Stimulated activated CD4-positive, alpha-beta T cell treated with anti-CD3 and anti-CD28 coated beads, Interleukin-1b, Interleukin-23, amount 100 ng/mL, for 4 hours (primary cell): ENCODE measurements at places on chromosomes 1 and 21.
A peak's percentile ranks its signal among the peaks of the same experiment; 100 is the strongest.

GRCh38 chr1:200364091-200364759 lies 45.6 kb downstream of the ZNF281 start:
- no peak for DNase-seq

- no peak for DNase-seq
Measured at GRCh38 chr1:33017175-33017574, 19.5 kb downstream of the AK2 start.

DNA sequence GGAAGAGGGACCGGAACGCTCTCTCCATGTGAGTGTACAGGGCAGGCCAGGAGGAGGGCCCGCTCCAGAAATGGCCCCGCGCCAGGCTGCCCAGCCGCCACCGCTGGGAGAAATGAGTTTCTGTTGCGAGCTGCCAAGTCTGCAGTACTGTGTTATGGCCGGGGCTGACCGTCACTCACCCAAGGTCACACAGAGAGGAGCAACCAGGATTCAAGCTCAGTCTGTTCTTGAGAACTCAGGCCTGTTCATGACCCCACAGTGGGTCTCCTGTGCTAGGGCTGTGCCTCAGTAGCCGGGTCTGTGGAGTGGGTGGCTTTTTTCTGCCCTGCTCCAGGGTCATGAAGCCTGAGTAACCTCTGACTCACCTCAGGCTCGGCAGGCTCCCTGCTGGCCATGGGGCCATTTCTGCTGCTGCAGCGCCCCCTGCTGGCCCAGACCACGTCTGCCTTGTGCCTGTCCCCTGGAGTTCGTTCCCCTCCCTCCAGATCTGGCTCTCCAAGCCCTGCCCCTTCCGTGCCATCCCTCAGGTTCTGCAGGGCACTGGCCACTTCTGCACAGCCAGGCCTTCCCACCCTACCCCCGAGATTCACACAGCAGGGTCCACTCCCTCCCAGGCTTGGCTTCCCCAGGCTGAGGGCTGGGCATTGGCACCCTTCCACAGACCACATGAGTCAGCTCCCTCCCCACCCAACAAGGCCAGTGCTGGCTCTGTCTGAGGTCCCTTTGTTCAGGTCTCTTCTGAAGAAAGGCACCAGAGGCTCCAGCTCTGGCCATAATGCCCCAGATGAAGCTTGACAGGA lies 51.8 kb downstream of the EDN2 start:
- DNase-seq: peak; percentile 46

DNA sequence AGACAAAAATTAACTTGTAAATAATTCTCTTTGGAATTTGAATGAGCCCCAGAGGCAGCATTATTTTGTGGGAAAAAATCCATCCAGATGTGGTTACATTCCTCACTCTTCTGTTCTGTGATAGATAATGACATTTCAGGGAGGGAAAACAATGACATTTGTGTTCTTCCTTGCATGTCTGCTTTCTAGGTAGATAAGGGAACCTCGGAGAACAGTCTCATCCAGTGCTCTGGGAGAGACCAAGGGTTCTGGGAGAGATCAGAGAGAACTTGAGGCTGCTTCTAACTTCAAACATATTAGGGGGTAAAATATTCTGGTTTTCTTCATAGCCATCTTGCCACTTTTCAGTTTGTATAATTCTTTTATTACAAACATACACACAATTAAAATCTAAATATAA lies 269.2 kb downstream of the NEGR1 start:
- no peak for DNase-seq

DNA sequence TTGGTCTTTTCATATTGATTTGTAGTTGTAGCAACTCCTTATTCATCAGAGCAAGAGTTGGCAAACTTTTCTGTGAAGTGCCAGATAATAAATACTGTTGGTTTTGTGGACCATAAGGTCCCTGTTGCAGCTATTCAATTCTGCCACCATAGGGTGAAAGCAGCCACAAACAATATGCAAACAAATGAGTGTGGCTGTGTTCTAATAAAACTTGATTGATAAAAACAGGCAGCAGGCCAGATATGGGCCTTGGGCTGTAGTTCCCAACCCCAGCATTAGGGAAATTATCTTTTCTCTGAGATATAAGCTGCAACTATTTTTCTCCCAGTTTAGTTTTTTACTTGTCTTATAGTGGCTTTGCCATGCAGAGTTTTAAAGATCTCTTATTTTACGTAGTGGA lies 469.2 kb downstream of the SMYD3 start:
- no peak for DNase-seq

GRCh38 chr1:7004181-7004580 lies 218.9 kb downstream of the CAMTA1 start:
- no peak for DNase-seq

- DNase-seq: no peak
Measured at GRCh38 chr21:42317341-42317741, 2.1 kb upstream of the TFF3 start.

GRCh38 chr1:175599212-175599705 lies 144.1 kb downstream of the TNR start:
- DNase-seq: no peak

DNA sequence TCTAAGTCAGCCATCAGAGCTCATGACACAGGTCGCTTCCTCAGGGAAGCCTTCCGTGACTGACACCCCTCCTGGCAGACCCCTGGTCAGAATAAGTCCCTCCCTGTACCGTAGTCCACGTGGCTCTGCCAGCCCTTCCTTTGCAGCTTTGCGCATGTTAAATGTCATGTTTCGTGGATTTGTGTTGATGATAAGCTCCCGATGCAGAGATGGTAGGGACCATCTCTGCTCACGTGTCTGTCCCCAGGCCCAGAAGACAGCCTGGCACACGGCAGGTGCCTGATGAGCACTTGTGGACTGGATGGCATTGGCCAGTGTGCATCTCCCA lies 75.9 kb downstream of the DHRS3 start:
- no peak for DNase-seq

DNA sequence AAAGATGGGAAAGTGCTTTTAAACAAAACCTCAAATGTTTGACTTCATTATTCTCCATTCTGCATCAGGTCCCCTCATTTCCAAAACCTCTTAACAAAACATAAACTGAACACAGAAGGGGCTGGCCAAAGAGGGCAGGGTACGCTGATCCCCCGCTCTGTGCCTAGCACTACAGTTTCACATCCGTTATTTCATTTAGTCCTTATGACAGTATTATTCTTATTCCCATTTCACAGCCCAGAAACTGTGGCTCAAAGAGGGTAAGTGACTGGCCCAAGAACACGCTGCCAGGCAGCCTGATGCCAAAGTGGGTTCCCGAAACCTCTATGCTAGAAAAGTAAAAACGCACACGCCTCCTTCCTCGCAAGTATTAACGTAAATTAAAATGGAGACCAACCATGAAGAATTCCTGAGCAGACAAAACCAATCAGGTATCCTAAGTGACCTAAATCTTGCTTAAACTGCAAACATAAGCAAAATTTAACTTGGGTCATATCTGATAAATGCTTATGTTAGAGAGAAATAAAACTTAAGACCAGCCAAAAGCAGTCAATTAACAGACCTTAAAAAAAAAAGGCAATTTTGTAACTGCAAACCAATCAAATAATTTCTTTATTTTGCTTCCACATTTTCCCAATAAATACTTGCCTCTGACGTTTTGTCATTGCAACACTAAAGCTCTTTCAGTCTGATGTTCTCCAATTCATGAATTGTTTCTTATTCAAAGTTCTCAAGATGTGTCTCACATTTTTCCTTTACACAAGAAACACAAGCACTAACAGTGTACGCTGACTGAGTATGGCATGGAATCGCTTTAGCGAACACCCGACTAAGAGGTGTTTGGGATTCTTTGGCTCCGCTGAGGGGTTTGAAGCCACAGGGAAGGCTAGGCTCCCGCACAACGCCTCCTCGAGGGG lies 653 bp downstream of the CASP9 start:
- no peak for DNase-seq

GRCh38 chr1:166948856-166949350 lies 26.4 kb downstream of the ILDR2 start:
- DNase-seq: no peak

DNA sequence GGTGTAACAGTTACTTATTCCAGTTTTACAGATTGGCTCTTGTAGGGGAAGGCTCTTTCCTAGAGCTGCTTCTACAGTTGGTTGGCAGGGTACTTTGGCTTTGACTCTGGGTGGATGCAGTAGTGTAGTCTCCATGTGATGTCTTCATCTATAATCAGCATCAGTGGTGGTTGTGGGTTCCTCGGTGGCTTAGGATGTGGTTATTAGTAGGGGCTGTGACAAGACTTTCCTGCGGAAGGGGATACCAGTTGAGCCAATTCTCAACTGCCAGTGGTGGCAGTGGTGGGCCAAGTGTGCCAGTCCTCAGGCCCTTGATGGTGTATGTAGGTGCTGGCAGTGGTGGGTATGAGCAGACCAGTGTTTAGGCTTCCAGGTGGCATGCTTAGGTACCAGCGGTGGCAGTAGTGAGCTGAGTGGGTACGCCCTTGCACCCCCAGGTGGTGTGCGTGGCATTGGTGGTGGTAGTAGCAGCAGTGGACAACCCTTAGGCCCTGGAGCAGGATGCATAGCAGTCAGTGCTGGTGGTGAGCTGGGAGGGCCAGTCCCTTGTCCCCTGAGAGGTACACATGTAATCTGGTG lies 27.2 kb upstream of the KLF18 start:
- no peak for DNase-seq

- DNase-seq: no peak
Measured at GRCh38 chr1:236663934-236664333, 22.4 kb upstream of the ACTN2 start.

DNA sequence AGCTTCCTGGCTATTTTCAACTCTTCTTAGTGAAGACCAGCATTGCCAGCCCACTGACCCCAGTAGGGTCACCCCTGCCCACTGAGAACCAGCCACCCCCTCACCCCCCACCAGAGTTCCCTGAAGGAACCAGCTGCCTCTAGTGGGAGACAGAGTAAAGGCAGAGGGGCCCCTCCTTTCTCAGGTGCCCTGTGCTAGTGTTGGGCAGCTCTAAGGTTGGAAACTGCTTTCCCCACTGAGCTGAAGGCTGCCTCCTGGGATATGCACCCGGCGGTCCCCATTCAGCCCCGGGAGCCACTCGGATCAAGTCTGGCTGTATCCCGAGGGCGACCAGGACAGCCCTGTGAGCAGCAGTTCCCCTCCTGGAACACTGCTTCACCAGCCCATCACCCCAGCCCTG lies 111.0 kb downstream of the PGBD5 start:
- DNase-seq: no peak
